Calu3 (cell line): ENCODE measurements at places on chromosomes 11 and 22. TPM values are rescaled to one million over a fixed set of nuclear protein-coding genes. Genes with fewer than 3 reads are reported as not detected.

- H3K36me3 ChIP-seq, result no peaks in the 10 kb centered on the region
- H3K4me3 ChIP-seq, result no peak overlapping the region
- H3K27ac ChIP-seq, result no peak overlapping the region
- DNase-seq, result no peak
- H3K4me1 ChIP-seq, result no peaks in the 10 kb centered on the region
- H3K27me3 ChIP-seq, result no peaks in the 10 kb centered on the region
Measured at GRCh38 chr11:131675121-131675888, 304.9 kb downstream of the NTM start.

Gene C11orf21
- not detected in 2 replicates for total RNA-seq

- H3K27ac ChIP-seq, result no peak overlapping the region
- no peaks in the 10 kb centered on the region for H3K27me3 ChIP-seq
- peaks cover 27% of the 10 kb centered on the region for H3K36me3 ChIP-seq
Measured at GRCh38 chr11:58628446-58628845, 6.0 kb downstream of the CNTF start.

GRCh38 chr11:5247472-5248192 is 2.0 kb downstream of the HBG1 start:
- no peak overlapping the region for H3K27ac ChIP-seq
- DNase-seq, result no peak
- H3K4me1 ChIP-seq, result no peaks in the 10 kb centered on the region
- no peaks in the 10 kb centered on the region for H3K36me3 ChIP-seq
- peaks cover 55% of the 10 kb centered on the region for H3K27me3 ChIP-seq
- no peak overlapping the region for H3K4me3 ChIP-seq

DNA sequence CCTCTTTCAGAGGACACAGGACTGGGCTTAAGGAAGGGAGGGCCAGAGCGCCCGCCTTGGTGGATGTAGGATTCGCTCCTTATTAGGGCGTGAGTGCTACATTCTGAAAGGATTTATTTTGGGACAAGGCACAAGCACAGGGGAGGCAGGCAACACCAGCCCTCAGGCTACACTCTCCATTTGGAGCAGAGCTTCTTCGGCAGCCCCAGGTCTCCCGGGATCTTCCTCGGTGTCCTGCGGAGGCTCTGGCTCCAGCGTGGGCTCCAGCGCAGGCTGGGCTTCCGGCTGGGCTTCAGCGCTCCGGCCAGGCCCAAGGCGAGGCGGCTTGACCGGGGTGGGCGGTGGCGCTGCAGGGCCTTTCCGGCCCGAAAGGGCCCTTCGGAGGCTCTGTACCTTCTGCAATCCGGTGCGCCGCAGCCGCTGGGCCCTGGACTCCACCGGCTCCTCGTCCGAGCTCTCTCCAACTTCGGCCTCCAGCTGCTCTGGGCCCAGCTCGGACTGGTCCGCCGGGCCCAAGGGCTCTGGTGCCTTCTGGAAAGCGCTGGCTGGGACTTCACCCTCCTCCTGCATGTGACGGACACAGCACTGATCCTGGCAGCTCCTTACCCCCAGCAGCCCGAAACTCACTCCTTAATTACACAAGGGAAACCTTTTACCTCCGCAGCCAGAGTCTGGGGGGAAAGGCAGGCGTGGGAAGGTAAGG is 1.1 kb downstream of the CAVIN3 start:
- peak; percentile 42 for DNase-seq
- peak overlapping the region; percentile 80 for H3K4me3 ChIP-seq
- peaks cover 37% of the 10 kb centered on the region for H3K36me3 ChIP-seq
- H3K27me3 ChIP-seq, result no peaks in the 10 kb centered on the region

DNA sequence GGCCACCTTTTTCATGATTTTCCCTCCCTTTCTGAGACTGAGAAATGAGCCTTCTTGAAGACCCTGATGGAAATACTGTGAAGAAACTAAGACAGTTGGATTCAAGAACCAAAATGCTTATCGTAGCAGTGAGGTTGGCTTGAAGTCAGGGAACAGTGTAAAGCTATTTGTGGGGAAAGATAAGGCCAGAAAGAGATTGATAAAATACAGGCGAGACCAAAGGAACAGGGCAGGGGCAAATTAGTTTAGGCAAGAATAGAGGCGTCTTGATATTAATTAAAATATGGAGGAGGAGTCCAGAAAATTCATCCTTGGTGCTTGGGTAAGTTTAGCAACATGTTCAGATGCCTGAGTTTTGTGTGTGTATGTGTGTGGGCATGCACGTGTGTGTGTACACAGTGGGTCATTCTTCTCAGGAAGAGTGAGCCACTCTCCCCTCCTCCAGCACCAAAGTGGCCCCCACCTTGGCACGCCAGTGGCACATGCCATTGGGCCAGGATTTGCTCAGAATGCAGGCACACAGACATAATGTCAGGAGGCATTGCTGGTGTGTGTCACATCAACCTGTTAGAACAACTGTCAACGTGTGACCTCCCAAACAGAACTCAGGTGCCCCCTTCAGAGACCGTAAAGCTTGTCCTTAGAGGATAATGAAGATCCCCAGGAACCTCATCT is 3.9 kb upstream of the EHF start:
- no peak overlapping the region for H3K4me3 ChIP-seq
- no peaks in the 10 kb centered on the region for H3K27me3 ChIP-seq
- peaks cover 50% of the 10 kb centered on the region for H3K4me1 ChIP-seq
- no peak overlapping the region for H3K27ac ChIP-seq

Gene OR51B2
- total RNA-seq, result not detected in 2 replicates

Gene HBG1
- total RNA-seq, result not detected in 2 replicates

Gene CHRNA10
- 6.5 and 6.9 TPM in 2 replicates for total RNA-seq

DNA sequence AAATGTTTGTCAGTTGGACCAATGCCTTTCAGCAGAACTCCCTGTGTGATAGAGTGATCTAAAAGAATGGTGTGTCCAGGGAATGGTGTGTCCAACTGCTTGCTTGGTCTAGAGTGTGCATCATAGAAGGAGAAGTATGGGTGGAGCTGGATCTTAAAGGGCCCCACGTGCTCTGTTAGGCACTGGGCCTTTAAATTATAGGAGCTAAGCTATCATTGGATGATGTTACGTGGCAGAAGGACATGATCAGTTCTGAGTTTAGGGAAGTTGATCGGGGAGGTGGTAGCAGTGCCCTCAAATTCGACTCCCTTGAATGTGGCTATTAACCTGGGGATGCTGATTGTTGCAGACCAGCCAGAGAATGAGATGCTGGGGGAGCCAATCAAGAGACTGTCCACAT is 16.4 kb downstream of the STX3 start:
- H3K27ac ChIP-seq, result no peak overlapping the region
- DNase-seq, result no peak
- peaks cover 26% of the 10 kb centered on the region for H3K36me3 ChIP-seq
- H3K27me3 ChIP-seq, result no peaks in the 10 kb centered on the region

Gene KCNQ1OT1
- total RNA-seq, result 1.2 and 1.3 TPM in 2 replicates

Gene FAM83F
- 21.0 and 21.9 TPM in 2 replicates for total RNA-seq

Gene B3GAT3
- total RNA-seq, result 31.5 and 32.7 TPM in 2 replicates

- peak; percentile 93 for DNase-seq
- no peaks in the 10 kb centered on the region for H3K27me3 ChIP-seq
- H3K36me3 ChIP-seq, result peaks cover 30% of the 10 kb centered on the region
- peak within 1 kb of the TSS; percentile 71 for H3K27ac ChIP-seq
- peaks cover 18% of the 10 kb centered on the region for H3K4me1 ChIP-seq
Measured at GRCh38 chr22:30386960-30387827, at the start of gene RNF215. TSS of gene RNF215 (minus strand) at chr22:30387411. CDS start at chr22:30387313, 98 bp downstream.

Gene JAML
- total RNA-seq, result 0.07 TPM in 1 of 2 replicates, not detected in the other
